ENCODE measurements at places on chromosomes 3 and 15.
A peak's percentile ranks its signal among the peaks of the same experiment; 100 is the strongest.

GRCh38 chr3:101962055-101962454 is 112.7 kb downstream of the NFKBIZ start:
- peak; percentile 68 for DNase-seq

DNA sequence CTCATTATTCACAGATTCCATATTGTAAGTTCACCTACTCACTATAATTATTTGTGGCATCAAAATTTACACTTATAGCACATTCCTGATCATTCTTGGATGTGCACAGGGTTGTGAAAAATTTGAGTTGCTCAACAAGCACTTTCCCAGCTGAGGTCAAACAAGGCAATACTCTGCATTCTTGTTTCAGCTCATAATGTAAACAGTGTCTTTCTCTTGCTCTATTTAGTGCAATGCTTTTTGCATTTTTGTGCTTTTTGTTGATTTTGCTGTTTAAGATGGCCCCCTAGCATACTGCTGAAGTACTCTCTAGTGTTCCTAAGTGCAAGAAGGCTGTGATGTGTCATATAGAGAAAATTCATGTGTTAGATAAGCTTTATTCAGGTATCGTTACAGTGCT is 66.7 kb upstream of the TNIK start:
- peak; percentile 62 for DNase-seq

DNA sequence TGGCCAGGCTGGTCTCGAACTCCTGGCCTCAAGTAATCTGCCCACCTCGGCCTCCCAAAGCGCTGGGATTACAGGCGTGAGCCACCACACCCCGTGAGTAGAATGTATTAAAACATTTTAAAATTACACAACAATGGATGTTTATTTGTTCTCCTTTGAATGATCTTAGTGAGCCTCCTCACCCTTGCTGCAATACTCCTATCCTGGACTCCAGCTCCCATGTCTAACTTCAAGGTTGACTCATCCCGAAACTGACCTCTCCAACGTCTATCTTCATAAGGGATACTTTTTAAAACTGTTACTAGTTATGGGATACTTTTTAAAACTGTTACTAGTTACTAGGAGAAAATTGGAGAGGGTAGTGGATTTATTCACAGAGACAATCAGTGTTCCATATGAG is 17.8 kb upstream of the RHCG start:
- DNase-seq: no peak

GRCh38 chr3:126550488-126551051 is 8.2 kb downstream of the C3orf22 start:
- no peak for DNase-seq

DNA sequence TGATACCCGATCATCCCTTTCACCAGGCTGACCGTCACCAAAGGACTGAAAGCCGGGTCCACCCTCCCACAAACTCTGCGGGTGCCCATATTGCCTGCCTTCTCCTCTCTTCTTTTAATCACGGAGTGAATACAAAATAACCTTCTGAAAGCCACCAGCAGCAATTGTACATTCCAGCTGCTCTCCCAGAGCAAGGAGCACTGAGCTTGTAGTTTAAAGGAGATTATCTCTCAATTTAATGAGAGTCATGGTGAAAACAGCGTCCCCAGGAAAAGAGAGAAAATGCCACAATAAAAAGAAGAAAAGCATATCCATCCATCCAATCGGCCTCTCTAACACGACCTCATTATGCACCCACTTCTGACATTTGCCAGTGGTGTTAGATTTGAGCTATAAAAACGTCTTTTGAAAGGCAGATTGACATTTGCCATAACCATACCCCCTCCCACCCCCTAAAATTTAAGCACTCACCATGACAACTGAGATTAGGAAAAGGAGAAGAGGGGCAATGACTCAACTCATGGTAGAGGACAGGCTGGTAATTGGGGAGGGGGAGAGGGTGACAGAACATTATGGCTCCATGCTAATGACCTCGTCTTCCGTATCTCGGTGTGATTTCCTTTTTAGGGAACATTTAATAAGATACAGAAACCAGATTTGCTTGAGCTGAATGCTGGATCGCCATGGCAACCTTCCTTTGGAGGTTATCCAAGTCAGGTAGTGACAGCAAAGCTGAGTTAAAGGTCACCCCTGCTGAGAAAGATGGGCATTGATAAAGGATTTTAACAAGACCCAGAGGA is 106.2 kb downstream of the ST8SIA2 start:
- no peak for DNase-seq

DNA sequence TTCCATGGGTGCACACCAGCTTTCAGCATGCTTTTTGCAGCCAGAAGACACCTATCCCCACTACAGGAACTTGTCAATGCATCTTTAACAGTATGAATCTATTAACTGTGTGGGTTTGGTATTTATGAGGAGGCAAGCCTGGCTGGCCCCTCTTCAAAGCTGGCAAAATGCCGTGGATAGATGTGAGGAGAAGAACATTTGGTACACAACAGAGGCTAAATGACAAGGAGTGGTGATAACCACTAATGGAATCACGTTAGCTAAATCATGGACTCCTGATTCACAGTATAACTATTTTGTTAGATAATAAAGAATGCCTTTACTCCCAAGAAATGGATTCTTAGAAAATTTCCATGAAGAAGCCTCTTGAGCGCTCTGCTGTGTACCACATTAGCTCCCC is 187.2 kb downstream of the CLSTN2 start:
- DNase-seq: peak; percentile 19

GRCh38 chr15:33125894-33126537 is 68.5 kb downstream of the FMN1 start:
- no peak for DNase-seq

- DNase-seq: no peak
These were observed 47.6 kb upstream of the RGMA start for GRCh38 chr15:93136606-93137005.

GRCh38 chr3:171125010-171125409 is 98.5 kb upstream of the SLC2A2 start:
- DNase-seq: no peak

GRCh38 chr3:16365491-16366128 is 100.6 kb downstream of the OXNAD1 start:
- DNase-seq: no peak

- DNase-seq: peak; percentile 50
These were observed 98.9 kb upstream of the TBC1D5 start for GRCh38 chr3:17841190-17841828.

DNA sequence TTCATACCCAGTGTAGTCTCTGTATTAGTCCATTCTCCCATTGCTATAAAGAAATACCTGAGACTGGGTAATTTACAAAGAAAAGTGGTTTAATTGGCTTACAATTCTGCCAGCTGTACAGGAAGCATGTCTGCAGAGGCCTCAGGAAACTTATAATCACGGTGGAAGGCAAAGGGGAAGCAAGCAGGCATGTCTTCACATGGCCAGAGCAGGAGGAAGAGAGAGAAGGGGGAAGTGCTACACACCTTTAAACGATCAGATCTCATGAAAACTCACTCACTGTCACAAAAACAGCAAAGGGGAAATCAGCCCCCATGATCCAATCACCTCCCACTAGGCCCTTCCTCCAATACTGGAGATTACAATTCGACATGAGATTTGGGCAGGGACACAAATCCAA is 6.3 kb upstream of the PARP14 start:
- DNase-seq: no peak

- DNase-seq: peak; percentile 17
These were observed 25.6 kb downstream of the SEC22C start for GRCh38 chr3:42556089-42556632.

- DNase-seq: peak; percentile 82
These were observed 41.3 kb downstream of the CHDH start for GRCh38 chr3:53804697-53805462.

DNA sequence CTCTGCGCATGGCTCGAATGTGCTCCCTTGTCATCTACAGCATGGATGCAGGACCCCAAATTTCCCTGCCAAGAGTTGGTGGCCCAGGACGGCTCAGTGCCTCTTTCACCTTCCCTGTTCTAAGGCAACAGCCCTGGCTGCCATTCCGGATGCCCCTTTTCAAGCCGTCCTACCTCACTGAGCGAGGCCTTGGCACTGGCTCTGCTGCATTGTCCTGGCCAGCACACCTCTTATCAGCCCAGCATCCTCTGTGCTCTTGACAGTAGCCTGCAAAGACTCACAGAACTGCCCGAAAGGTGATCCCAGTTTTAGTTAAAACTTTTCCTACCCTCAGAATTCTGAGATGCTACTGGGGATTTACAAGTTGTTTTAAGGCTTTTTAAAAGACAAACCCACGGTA is 122.0 kb downstream of the MECOM start:
- no peak for DNase-seq

DNA sequence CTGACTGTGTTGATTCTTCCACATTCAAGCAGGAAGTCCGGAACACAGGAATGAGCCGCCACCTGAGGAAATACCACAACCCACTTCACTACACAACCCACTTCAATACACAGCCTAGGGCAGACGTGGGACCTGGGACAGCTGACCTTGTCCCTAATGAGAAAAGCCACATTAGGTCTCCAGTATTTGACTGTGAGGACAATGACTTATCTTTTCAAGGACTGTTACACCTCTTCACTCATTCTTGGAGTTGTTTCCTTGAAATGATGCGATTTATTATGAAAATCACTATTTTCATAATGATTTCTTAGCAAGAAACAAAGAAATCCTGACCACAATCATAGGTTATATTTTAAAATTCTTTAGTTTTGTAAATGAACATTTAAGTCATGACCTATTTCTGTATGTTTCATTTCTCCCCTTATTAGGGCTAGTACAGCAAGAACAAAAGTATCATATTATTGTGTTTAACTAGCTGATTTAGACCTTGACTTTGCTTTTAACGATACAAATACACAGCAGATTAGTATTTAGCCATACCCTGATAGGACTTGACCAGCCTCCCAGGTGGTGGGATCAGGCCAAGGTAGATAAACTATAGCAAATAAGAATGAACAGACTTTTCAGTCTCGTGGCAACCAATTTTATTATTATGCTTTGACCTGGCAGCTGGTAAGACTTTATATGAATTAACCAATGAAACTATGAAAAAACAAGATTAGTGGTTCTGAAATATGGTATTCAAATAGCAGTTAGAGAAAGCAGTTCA is 6.0 kb downstream of the RAB27A start:
- no peak for DNase-seq

- DNase-seq: no peak
These were observed 65.5 kb downstream of the PEX5L start for GRCh38 chr3:179971280-179971679.

GRCh38 chr3:171875923-171876412 is 32.8 kb downstream of the TMEM212 start:
- DNase-seq: peak; percentile 89

GRCh38 chr3:72371431-72371830 is 476.8 kb downstream of the SHQ1 start:
- no peak for DNase-seq

DNA sequence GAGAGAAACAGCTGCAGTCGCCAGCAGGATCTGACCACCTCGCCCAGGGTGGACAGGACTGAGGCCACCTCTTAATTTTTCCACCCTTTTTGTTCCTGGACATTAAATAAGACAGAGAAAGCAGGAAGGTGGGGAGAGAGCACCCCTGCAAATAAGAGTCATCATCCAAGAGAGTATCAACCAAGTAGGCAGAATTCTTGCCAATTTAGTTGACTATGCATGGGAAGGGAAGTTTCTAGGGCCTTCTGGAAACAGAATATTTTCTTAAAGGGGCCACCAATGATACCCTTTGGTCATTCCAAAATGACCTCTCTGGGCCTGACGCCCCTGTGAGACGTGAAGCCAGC is 136.2 kb downstream of the TJP1 start:
- no peak for DNase-seq

GRCh38 chr3:190375671-190376070 is 12.3 kb upstream of the CLDN16 start:
- no peak for DNase-seq

- DNase-seq: no peak
These were observed 187.9 kb upstream of the BHLHE40 start for GRCh38 chr3:4791358-4791757.

- DNase-seq: no peak
These were observed 25.6 kb downstream of the RASGRP1 start for GRCh38 chr15:38539008-38539343.

- DNase-seq: peak; percentile 71
These were observed 25.7 kb downstream of the INSYN1 start for GRCh38 chr15:73727330-73727976.

DNA sequence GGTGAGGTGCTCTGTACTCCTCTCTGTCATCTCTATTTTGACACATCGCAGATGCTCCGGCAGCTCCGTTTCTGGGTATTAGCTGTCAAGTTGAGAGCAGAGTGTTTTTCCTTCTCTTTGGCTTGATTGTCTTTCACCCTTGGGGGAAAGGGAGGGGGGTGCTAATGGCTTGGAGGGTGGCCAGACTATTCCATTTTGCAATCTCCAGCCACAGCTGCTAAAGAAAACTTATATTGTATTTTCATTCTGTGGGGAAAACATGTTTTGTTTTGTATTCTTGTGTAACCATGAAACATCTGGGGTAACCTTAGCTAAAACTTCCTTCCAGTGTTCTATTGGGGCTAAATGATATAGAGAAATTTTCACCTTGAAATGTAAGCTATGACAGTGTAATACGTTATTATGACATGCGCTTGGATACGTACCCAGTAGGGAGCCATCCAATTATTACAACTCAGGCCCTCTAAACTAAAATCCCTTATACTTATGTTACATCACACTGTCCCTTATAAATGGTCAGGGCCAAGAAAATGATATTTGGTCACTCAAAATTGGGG is 14.0 kb upstream of the LARP6 start:
- DNase-seq: peak; percentile 24

- no peak for DNase-seq
These were observed 39.5 kb upstream of the MGA start for GRCh38 chr15:41620536-41621199.

DNA sequence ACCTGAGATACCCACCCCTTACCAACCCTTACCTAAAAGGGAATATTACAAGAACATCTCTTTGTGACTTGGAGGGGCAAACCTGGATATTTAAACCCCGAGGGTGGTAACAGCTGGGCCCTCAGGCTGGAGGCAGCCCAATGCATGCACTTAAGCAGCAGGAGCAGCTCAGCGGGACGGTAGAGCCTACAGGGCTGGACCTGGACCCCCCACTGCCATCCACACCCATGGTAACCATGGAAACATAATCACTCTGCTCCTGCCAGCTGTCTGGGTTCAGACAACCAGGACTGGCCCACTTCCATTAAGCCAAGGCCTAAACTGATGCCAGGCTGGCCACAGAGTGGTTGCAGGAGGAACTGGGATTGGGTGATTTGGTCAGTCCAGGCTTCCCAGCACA is 52.8 kb downstream of the ETFA start:
- peak; percentile 7 for DNase-seq

GRCh38 chr15:74920456-74920855 is 13.8 kb upstream of the FAM219B start:
- DNase-seq: peak; percentile 76
